ENCODE measurements at places on chromosomes 6 and 20.

DNA sequence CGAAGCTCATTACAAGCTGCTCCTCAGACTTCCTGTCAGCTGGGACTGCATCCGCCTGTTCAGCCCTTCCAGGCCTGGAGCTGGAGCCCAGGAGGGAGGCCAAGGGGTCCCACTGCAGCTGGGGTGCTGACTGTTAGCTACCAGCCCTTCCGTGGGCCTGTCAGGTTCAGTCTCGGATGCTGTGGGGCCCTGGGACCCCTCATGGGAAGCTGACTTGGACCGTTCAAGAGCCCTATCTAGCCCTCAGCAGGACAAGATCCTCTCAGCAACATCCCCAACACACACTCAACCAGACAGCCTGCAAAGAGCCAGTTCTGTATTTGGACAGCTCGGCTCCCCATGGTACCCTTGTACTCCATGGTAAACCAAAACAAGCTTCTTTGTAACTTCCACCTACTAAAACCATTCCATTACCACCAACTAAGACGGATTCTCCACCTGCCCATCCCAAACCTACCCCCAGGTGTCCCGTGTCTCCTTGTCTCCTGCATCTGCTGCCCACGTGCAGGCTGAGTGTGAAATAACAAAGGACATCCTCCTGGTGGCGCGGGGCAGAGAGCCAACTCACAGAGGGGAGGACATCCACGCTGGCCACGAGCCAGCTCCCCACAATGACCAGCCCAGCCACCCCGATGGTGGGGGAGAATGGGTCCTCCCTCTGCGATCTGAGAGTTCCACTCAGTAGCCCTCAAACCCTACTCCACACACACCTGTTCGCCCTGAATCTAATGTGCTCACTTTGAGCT is 111.2 kb downstream of the TAF4 start:
- no peak for DNase-seq

DNA sequence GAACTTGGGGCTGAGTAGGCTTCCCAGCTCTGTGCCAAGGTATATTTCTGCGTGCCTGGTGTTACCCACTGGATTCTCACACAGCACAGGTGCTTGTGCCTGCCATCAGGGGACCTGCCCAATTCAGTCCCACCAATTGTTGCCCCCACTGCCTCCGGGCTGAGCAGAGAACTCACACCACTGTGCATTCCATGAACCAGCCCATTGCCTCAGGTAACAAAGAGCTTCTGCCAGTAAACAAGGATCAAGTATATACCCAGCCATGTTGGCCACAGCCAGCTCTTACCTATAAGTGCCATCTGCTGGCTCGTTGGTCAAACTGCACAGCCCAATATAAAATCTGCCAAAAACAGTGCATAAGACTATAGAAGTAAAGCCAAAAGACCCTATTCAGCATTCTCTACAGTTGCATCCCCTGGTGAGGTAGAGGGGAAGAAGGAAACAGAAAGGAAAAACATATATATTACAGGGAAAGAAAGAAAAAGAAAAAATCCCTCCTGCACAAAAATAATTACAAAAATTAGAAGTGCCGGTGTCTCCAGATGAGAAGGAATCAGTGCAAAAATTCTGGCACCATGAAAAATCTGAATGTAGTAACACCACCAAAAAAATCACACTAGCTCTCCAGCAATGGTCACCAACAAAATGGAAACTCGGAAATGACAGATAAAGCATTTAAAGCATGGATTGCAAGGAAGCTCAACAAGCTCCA is 241.4 kb downstream of the IBTK start:
- no peak for DNase-seq

- DNase-seq: no peak
Observed at GRCh38 chr6:163782436-163783003, 368.0 kb downstream of the QKI start.

DNA sequence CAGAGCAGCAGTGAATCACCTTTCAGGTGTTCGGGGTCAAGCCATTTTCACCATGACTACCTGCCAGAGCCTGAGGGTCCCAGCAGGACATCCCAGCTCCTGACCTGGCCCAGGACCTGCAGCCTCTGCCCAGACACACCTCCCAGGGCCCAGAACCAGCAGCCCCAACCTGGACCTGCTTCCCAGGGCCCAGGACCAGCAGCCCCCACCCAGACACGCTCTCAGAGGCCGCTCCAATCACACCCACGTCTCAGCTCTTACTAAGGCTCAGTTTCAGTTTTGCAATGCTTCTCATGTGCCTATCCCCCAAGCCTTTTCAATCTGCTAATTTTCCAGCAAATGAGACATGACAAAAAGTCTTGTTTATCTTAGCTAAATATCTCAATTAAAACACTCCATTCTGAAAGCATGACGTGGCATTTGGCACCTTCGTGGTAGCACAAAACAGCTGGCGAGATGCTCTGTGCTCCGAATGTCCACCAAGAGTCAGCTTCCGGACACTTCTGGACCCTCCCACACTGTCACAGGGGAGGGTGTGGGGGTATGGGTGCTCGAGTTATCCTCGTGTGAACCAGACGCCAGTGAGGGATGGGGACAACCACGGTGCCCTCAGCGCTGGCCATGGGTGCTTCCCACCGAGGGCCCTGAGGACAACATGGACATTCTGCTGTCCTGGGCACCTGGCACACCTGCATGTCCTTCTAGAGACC is 253.2 kb downstream of the DLL1 start:
- no peak for DNase-seq

- no peak for DNase-seq
Observed at GRCh38 chr6:139381216-139381865, 6.9 kb upstream of the CITED2 start.

GRCh38 chr20:63819224-63819921 is 11.7 kb downstream of the ZBTB46 start:
- DNase-seq: no peak

DNA sequence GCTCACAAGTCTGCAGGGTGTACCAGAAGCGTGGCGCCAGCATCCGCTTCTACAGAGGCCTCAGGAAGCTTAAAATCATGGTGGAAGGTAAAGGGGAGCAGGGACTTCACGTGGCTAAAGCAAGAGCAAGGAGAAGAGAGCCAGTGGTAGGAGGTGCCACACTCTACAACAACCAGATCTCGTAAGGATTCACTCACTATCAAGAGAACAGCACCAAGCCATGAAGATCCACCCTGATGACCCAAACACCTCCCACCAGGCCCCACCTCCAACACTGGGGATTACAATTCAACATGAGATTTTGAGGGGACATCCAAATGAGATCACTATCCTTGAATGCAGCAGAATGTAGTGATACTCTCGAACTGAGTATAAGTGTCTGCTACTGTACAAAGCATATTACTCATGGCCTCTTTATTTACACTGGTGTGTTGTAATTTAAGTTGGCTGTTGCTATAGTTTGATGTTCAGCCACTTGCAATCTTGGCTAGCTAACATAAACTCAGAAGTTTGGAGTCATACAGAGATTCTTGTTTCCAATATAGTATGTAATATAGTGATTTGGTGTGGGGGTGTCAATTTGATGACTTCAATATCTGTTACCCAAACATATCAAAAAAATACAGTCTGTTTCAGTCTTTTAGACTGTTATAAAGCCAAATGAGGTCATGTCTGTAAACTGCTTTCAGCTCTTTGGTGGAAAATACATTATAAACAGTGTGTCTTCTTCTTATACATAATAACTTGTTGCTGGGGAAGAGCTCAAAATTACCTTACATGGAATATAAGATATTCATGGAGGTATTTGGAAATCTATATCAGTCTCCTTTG is 39.4 kb upstream of the MYLIP start:
- DNase-seq: no peak

DNA sequence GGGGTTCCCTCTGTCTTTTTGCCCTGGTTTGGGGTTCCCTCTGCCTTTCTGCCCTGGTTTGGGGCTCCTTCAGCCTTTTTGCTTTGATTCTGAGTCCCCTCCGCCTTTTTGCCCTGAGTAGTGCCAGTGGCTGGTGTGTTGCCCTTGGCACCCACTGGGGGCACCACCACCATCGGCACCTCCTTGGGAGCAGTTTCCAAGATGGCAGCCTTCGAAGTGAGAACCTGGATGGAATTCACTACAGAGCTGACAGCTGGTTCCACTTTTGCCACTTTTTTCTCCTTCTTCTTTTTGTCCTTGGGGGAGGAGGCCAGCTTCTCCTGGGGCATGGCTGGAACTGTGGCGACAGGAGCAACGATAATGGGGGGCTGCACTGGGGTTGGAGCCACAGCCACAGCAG is 22.2 kb downstream of the RRBP1 start:
- no peak for DNase-seq

GRCh38 chr6:150377211-150377781 is 8.5 kb downstream of the IYD start:
- no peak for DNase-seq

DNA sequence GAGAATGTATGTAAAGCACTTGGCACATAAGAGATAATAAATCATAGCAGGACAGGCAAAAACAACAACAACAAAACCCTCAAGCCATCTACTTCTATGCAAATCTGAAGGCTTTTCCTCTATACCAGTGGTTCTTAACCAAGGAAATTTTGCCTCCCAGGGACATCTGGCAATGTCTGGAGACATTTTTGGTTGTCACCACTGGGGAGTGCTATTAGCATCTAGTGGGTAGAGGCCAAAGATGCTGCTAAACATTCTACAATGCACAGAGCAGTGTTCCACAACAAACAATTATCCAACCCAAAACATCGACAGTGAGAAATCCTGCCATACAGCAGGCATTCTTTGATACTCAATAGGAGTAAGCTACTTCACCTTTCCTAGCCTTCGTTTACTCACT is 28.2 kb downstream of the NDRG3 start:
- DNase-seq: no peak

DNA sequence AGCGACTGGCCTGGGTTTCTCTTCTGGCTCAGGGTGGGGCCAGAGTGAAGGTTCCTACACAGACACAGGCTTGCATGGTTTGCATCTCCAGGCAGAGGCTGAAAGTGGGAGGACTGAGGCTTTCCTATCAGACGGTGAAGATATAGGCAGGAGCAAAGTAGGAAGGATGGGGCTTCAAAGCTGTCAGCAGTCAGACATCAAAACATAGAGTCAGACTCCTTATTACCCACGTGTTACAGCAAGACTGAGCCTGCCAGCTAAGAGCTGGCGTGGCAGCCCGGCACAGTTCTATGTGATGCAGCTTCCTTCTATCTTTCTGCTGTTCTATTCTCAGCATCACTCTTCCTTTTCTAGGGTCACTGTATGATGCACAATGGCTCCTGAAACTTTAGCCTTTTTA is 445.1 kb downstream of the DOK5 start:
- no peak for DNase-seq

DNA sequence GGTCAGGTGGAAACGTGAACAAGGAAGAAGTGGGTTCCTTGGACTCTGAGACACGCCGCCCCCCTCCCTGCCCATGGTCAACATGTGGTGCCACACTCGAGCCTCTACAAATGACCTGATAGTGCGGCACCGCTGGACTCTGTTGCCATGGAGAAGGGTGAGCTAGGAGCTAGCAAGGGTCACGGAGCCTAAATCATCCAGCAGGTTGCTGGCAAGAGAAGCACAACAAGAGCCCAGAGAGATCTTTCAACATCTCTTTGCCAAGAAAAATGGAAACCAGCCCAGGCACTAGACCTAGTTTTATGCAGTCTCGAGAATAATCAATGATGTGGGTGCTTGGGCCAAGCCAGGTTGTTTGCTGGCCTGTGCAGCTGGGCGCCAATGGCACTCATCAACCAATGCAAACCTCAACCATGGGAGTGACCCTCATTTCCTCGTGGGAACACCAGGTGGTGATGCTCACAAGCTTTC is 69.5 kb downstream of the NOL4L start:
- no peak for DNase-seq

GRCh38 chr6:703552-703951 is 10.6 kb upstream of the EXOC2 start:
- no peak for DNase-seq

GRCh38 chr20:59258221-59258621 is 42.2 kb upstream of the EDN3 start:
- DNase-seq: no peak

GRCh38 chr20:62736026-62736406 is 27.4 kb downstream of the NTSR1 start:
- no peak for DNase-seq

- DNase-seq: no peak
Observed at GRCh38 chr6:71138376-71138775, 150.2 kb upstream of the OGFRL1 start.

DNA sequence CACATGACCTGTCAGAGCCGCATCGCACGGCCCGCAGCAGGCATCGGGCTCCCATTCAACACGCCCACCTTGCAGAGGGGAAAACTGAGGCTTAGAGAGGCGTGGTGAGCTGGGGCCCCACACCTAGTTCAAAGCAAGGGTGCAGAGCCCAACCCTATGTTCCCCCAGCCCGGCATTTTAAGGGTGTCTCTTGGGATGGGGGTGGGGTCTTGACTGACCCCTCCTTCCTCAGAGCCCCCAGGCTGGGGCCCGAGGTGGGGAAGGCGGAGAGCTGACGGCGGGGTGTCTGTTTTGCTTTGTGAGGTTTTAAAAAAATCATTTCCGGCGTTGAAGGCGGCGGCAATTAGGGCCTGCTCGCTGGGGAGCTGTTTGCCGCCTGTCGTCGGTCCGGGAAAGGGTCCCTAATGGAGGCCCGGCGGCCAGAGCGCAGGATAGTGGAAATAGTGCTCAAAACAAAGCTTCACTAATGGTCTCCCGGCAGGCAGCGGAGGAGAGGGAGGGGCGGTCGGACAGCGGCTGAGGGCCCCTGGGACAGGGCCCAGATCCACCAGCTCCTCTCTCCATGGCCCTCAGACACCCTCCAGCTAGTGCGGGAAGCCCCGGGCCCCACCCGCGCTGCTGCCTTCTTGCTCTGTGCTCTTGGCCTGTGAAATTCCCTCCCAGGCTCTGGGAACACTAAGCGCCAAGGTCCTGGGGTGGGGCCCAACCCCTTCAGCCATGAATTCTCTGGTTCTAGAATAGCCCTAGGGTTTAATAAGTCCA is 11.9 kb downstream of the VSTM2L start:
- DNase-seq: no peak

- no peak for DNase-seq
Observed at GRCh38 chr6:112459758-112460304, 112.7 kb downstream of the RFPL4B start.

- no peak for DNase-seq
Observed at GRCh38 chr6:4561078-4561435, 215.1 kb upstream of the CDYL start.

- no peak for DNase-seq
Observed at GRCh38 chr6:80720824-80721223, 614.4 kb downstream of the BCKDHB start.

GRCh38 chr20:4999788-5000187 is 1.5 kb downstream of the SLC23A2 start:
- no peak for DNase-seq

DNA sequence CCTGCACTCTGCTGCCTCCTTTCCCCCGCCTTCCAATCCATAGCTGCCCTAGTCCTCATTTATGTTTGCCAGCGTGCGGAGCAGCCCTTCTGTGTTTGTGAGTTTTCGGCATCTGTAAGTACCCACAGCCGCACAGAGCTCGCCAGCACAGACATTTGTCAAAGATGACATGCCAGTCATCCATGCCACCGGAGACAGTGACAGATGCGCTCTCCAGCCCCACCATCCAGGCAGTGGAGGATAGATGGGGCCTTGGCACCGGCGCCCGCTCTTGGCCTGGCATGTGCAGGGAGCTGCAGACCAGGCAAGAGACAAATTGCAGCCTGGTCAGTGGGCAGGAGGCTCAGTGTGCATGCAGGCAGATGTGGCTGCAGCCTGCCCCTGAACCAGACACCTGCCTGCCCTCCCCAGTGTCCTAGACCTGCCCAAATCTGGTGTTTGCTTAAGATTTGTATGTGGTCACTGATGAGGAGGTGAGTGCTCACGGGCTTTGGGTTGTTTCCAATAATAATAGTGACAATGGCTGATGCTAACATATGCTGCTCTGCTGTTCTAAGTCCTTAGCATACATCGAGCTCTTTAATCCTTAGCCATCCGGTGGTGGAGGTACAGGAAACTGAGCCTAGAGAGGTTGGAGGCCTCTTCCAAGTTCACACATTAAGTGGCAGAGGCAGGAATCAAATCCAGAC is 78.1 kb downstream of the UNC5CL start:
- DNase-seq: no peak

All from SIG-M5 (cell line).